ENCODE measurements at places on chromosomes 13 and 19.
A peak's percentile ranks its signal among the peaks of the same experiment; 100 is the strongest.

DNA sequence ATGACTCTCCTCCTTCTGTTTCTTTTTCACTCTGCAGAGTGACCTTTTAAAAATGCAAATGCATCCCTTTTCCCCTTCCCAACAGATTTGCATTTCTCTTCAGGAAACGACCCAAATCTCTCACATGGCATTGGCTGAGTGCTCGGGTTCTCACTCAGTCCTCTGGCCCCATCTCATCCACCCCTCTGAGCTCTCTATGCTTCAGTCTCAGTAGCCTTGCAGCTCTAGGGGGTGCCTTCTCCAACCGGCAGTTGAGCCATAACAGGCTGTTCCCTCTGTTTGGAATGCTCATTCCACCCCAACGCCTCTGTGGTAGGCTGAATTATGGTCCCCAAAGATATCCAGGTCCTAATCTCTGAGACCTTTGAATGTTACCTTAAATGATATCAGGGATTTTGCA lies 78.2 kb downstream of the AKAP11 start:
- no peak for DNase-seq

- no peak for DNase-seq
These were observed 555 bp downstream of the SAMD4B start for GRCh38 chr19:39342647-39343305.

GRCh38 chr13:71587193-71587592 lies 279.8 kb downstream of the DACH1 start:
- DNase-seq, result no peak

DNA sequence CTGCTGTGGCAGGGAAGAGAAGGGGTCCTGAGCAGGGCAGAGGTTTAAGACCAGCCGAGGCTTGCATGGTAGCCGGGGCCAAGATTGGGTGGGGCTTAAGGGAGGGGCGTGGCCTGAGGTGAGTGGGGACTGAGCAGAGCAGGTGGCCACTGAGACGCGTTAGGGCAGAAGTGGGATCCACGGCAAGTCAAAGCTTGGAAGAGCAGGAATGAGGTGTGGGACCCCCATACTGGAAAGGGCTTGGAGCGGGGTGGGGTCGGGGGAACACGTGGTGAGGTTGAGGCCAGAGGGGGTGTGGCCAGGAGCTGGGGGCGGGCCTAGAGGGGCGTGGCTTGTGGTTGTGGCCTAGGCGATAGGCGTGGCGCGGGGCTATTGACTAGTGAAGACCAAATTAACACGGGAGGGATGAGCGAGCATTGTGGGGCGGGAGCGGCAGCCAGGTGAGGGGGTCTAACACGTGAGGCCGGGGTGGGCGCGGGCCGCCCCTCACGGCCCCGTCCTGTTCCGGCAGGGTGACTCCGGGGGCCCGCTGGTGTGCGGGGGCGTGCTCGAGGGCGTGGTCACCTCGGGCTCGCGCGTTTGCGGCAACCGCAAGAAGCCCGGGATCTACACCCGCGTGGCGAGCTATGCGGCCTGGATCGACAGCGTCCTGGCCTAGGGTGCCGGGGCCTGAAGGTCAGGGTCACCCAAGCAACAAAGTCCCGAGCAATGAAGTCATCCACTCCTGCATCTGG lies 3.3 kb downstream of the CFD start:
- peak; percentile 45 for DNase-seq

DNA sequence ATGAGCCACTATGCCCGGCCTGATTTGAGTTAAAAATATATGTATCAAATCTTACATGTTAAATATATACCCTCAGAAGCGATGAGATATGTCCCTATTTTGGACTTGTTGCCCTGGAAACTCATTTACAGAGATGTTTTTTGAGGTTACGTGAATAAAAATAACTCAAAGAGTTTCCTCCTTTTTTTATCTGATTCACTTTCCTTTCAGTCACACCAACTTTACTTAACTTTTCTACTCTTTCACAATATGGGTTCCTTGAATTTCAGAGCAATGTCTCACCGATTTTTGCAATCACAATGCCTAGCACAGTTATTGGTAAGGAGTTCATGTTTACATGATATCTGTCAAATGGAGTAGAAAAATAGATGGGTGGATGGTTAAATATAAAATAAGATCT lies 2.3 kb downstream of the OR7C2 start:
- DNase-seq, result no peak

DNA sequence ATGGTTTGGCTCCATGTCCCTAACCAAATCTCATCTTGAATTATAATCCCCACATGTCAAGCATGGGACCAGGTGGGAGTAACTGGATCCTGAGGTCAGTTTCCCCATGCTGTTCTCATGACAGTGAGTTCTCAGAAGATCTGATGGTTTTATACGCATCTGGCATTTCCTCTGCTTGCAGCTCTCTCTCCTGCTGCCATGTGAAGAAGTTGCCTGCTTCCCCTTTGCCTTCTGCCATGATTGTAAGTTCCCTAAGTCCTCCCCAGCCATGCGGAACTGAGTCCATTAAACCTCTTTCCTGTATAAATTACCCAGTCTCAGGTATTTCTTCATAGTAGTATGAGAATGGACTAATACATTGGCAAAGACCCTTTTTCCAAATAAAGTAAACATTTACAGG lies 96.8 kb downstream of the TSHZ3 start:
- DNase-seq, result no peak

DNA sequence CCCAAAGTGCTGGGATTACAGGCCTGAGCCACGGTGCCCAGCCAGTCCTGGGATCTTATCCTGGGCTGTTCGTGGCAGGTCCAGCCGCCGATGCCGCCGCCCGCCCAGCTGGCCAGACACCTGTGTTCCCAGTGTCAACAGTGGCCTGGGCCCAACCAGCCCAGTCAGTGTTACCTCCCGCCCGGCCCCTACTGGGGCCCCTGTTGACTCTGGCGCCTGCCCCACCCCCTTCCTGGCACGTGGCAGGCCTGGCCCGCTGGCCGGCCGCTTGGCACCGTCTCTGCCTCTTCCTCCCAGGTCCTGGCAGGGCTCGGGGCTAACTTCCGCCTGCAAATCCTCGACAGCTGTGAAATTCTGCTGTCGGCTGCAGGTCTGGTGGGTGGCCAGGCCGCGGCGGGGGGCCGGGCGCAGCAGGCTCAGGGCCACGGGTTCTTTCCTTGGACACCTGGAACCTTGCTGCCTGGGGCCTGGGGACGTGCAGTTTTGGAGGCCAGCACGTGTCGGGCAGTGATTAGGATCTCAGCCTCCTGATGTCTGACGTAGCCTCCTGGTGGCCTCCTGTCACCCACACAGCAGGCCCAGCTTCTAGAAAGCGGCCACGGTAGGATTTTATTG lies 9.1 kb downstream of the ARID3A start:
- DNase-seq, result peak; percentile 63

GRCh38 chr13:24284889-24285565 lies 24.4 kb upstream of the C1QTNF9 start:
- no peak for DNase-seq

- DNase-seq, result peak; percentile 66
These were observed 9.1 kb downstream of the AP2S1 start for GRCh38 chr19:46841458-46842083.

DNA sequence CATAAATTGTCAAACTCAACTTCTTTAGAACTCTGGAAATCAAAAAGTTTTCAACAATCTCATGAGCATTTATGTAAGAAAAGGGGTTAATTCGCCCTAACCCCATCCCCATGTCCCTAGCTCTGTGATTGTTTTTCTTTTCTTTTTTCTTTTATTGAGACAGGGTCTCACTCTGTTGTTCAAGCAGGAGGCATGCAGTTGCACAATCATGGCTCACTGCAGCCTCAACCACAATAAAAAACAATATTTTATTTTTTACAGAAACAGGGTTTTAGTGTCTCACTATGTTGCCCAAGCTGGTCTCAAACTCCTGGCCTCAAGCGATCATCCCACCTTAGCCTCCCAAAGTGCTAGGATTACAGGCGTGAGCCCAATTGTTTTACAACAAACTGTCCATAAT lies 16.7 kb downstream of the VWA8 start:
- no peak for DNase-seq

GRCh38 chr13:76750126-76750525 lies 136.1 kb downstream of the KCTD12 start:
- DNase-seq, result no peak

GRCh38 chr13:44768775-44769581 lies 192.8 kb upstream of the TSC22D1 start:
- DNase-seq, result no peak

DNA sequence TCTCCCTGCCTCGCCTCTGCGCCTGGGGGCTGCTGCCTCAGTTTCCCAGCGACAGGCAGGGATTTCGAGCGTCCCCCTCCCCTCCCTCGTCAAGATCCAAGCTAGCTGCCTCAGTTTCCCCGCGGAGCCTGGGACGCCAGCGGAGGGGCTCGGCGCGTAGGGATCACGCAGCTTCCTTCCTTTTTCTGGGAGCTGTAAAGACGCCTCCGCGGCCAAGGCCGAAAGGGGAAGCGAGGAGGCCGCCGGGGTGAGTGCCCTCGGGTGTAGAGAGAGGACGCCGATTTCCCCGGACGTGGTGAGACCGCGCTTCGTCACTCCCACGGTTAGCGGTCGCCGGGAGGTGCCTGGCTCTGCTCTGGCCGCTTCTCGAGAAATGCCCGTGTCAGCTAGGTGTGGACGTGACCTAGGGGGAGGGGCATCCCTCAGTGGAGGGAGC lies 722 bp upstream of the ICAM1 start:
- no peak for DNase-seq

DNA sequence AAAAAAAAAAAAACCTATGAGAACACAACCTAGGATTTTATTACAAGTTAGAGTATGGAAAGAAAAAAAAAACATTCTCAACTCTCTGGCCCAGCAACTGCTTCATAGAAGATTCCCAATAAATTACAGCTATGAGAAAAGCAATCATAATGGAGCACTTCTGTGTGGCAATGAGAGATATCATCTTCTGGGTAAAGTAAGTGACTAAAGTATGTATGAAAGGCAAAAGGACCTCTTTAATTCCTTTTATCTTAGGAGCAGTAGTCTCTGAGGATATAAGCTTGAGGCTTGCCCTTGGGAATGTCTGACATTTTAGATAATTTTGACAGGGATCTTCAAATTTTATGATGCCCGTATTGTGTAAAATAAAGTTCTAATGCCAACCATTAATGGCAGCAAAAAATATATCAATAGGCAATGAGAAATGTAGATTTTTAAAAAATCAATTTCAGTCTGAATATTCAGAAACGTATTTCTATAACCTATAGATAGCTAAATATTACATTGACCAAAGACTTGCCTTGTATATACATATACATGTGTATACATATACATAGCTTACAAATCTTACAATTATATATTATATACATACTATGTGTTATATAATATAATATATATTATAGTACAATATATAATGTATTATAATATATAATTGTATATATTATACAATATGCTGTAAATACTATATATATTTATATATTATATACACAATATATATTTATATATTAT lies 823.9 kb upstream of the SLITRK1 start:
- DNase-seq, result no peak

DNA sequence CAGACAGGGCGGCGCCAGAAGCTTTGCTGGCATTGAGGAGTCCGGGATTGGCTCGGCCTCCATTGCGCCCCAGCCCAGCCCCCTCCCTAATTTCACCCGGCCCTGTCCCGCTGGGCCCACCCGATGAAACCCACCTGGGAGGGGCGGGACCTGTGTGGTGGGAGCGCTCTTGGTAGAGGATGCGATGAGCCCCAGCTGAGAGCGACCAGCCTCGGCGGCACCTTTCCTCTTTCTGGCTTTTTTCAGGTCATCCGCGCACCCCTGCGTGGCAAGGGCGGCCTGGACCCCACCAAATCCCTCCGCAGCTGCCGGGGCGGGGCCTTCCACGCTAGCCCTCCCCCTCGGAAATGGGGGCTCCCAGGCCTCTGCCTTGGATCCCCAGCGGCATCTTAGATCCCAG lies at the start of gene ZGLP1:
TSS of gene ZGLP1 (minus strand) at position 393 of the 400 bp plus-strand sequence.
- no peak for DNase-seq

DNA sequence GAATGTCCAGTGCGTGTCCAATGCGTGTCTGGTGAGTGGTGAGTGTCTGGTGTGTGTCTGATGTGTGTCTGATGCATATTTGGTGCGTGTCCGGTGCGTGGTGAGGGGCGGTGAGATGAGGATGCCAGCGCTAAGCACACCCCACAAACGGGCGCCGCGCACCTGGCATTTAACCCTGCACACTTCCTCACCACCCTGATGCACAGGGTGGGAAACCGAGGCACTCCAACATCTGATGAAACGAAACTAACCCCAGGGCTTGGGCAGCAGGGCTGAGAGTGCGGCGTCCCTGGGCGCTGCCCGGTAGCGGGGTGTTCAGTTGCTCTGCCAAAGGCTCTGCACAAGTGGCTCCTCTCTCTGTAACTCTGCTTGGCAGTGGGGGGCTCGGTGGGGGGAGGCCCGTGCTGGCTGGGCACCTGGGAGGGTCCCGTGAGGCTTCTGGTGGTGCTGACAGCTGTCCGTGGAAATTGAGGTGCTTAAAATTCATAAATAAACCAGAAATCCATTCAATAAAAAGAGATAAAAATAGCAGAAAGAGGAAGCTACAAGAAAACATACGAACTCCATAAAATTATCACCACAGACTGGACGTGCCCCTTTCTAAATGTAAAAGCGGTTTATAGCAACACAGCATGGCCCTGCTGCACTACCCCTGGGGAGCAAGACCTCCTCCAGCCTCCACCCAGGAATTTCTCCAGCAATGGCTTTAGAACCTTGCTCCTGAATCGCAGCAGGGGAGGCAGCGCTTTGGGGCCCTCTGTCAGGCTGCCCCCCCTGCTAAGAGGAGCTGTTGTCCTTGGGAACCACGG lies 76.0 kb downstream of the RASA3 start:
- no peak for DNase-seq

GRCh38 chr13:77815330-77815729 lies 103.3 kb downstream of the EDNRB start:
- no peak for DNase-seq

DNA sequence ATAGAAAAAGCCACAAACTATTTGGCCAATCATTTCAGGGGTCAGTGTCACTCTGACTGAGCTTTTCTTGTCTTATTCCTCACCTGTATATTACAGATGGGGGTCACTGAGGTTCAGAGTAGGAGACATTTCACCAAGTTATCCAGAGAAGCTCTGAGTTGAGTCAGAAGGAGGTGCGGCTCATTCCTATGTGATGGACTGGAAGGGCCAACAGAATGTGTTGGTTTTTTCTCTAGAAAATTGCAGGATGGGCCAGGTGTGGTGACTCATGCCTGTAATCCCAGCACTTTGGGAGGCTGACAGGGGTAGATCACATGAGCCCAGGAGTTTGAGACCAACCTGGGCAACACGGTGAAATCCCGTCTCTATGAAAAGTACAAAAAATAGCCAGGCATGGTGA lies 24.5 kb upstream of the ZNF83 start:
- no peak for DNase-seq

DNA sequence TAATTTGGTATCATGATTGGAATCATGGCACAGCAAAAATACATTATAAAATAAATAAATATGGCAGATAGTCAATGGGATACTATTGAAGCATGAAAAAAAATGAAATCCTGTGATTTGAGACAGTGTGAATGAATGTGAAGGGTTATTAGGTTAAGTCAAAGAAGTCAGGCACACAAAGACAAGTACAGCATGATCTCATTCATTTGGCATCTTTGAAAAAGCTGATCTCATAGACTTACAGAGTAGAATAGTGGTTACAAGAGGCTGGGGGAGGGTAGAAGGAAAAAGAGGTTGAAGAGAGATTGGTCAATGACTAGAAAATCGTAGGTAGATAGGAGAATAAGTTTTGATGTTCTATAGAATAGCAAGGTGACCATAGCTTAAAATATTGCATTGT lies 295.1 kb upstream of the SLITRK5 start:
- no peak for DNase-seq

GRCh38 chr19:12648088-12648487 lies 18.5 kb downstream of the MAN2B1 start:
- DNase-seq, result no peak

GRCh38 chr19:5282901-5283300 lies 57.7 kb downstream of the PTPRS start:
- DNase-seq, result no peak

GRCh38 chr13:44103429-44104196 lies 223.9 kb downstream of the LACC1 start:
- no peak for DNase-seq

Data from AG08395 (cell line).